Esophagus (tissue), 2 donors: ENCODE measurements at places on chromosomes 2 and 18. TPM values are rescaled to one million over a fixed set of nuclear protein-coding genes. Genes with fewer than 3 reads are reported as not detected.

The CIDEA gene
- polyA plus RNA-seq: 2.1 TPM

The TRIM43 gene
- not detected for polyA plus RNA-seq

The GKN2 gene
- 2.6 TPM for polyA plus RNA-seq

The SAG gene
- polyA plus RNA-seq: not detected

The TUBB6 gene
- 183 TPM for polyA plus RNA-seq

The IL36B gene
- 1.5 TPM for polyA plus RNA-seq

The NCKAP5 gene
- polyA plus RNA-seq: 2.2 TPM

The MLPH gene
- 3.4 TPM for polyA plus RNA-seq

The FLACC1 gene
- 0.59 TPM for polyA plus RNA-seq

The RAMP1 gene
- 4.0 TPM for polyA plus RNA-seq

The RGPD4 gene
- not detected for polyA plus RNA-seq

The NEDD4L gene
- polyA plus RNA-seq: 10.8 TPM

The TMEM185B gene
- 8.8 TPM for polyA plus RNA-seq

The PPP3R1 gene
- polyA plus RNA-seq: 11.9 TPM

The ONECUT2 gene
- polyA plus RNA-seq: under 0.01 TPM

The IL1RL1 gene
- 0.44 TPM for polyA plus RNA-seq

The CD8B gene
- polyA plus RNA-seq: 1.7 TPM

The HAT1 gene
- 7.2 TPM for polyA plus RNA-seq

The ANKRD23 gene
- polyA plus RNA-seq: 5.0 TPM

The KCNK3 gene
- polyA plus RNA-seq: 0.76 TPM

The MALL gene
- polyA plus RNA-seq: 235 TPM

The CIB4 gene
- not detected for polyA plus RNA-seq

The BBS5 gene
- polyA plus RNA-seq: 2.3 TPM

The RTP5 gene
- 0.28 TPM for polyA plus RNA-seq

The LCT gene
- polyA plus RNA-seq: 0.01 TPM

The MRPS9 gene
- polyA plus RNA-seq: 25.0 TPM

The ACSL3 gene
- 43.9 TPM for polyA plus RNA-seq

The PROKR1 gene
- polyA plus RNA-seq: 0.01 TPM

The REG1B gene
- polyA plus RNA-seq: 1.8 TPM
